Activated CD4-positive, CD25-positive, alpha-beta regulatory T cell treated with anti-CD3 and anti-CD28 coated beads, Interleukin-2, amount 50 U/mL, for 16 hours (primary cell): ENCODE measurements at places on chromosomes 7 and 10.

DNA sequence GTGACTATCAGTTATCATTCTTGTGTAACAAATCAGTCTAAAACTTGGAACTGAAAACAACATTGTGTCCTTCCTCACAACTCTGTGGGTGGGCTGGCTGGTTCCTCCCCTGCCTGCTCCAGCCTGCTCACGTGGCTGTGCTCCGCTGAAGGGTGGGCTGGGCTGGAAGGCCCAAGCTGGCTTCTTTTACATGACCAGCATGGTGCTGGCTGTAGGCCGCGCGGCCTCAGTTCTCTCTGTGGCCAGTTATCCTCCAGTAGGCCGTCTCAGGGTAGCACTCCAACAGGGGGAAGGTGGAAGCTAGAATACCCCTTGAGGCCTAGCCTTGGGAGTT is 11.3 kb downstream of the ADAMTS14 start:
- no peak for DNase-seq

DNA sequence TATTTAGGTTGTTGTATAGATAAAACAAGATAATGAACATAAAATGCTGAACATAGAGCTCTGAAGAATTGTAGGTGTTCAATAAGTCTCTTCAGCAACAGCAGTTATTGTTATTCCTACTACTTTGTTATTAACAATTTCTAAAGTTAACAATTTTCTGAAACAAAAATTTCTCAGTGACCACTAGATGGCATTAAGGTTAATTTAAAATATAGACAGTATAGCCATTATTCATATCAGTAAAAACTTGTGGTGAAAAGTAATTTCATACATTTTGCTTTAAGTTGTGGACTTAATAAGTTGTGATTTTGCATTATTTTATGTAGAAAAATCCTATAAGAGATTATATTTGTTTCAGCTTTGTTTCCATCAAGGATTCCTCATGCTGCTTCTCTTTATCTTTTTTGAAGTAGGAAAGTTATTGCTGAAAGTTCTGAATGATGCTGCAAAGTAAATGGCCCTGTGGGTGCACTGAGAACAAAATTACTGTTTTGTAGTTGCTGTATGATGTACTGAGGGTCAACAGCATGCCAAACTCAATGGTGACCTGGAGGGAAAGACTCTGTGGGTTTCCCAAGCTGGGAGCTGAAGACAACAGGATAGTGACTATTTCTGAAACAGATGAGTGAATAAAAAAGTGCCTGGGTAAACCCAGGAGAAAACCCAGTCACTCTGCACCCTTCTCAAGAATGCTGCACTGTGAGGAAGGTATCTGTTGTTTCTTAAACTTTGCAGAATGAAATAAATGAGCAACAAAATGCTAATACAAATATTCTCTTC is 253.6 kb downstream of the KIF20B start:
- DNase-seq = no peak

DNA sequence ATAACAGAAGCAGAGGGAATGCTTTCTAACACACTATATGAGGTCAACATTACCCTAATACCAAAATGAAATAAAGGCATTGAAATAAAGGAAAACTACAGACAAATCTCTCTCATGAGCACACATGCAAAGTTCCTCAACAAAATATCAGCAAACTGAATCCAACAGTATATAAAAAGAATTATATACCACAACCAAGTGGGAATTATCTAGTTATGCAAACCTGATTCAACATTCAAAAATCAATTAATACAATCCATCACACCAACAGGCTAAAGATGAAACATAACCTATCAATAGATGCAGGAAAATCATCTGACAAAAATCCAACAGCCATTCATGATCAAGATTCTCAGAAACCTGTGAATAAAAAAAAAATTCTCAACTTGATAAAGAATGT is 34.5 kb downstream of the LMBR1 start:
- DNase-seq = no peak

GRCh38 chr10:123635131-123635530 is 31.0 kb upstream of the GPR26 start:
- DNase-seq = no peak

- no peak for DNase-seq
Observed at GRCh38 chr7:132451161-132451560, 125.1 kb downstream of the PLXNA4 start.

GRCh38 chr10:70317943-70318318 is 34.1 kb upstream of the NPFFR1 start:
- DNase-seq = no peak

DNA sequence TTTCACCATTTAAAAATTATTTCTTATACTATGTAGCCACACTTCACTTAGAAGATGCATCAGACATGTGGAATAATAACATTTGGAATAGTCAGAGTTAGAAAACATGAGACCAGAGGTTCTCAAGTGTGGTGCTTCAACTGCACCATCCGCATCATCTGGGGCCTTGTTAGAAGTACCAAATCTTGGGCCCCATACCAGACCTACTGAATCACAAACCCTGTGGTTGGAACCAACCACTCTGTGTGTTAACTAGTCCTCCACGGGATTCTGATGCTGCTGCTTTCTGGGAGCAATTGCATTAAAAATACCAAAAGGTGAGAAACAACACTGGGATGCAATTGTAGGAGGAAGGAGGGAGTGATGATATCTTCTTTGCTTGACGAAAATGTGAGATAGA is 125.2 kb downstream of the GNAT3 start:
- DNase-seq = no peak

GRCh38 chr10:17476073-17476472 is 21.7 kb upstream of the ST8SIA6 start:
- no peak for DNase-seq

DNA sequence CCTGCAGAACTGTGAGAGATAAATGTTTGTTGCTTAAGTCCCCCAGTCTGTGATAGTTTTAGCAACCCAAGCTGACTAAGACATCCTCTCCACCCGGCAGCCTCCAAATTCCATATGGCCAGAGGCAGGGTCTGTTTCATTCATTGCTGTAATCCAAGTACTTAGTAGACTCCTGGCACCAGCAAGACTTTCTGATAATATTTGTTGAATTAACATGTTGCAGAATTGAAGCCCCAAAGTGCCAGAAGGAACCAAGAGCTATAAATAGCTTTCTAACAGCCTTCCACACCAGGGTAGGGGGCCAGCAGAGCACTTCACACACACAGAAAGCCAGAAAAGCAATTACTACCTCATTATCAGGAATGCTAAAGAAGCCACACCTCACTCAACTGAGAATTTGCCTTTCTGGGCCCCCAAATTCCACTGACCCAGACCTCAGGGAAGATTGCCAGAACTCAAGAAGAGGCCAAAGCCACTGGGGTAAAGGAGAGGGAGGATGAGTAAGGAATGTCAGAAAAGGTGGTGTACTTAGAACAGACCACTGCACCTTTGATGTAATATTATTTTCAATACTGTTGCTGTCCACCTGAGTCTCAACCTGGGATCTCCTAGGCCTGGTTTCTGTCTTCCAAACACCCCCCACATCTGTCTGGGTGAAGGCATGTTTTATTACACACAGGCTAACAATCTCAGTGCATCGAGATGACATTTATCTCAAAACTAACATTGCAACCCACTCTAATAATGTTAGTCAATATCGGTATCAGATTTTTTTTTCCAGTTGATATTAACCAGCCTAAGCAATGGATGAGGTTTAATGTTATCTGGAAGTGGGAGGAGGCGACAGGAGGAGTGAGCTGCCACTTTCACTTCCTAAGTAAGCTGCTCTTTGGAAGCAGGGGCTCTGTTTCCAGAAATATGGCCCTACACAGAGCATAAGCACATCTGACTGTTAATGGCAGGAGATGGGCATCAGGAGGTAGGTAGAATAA is 5.5 kb downstream of the NOD1 start:
- no peak for DNase-seq

DNA sequence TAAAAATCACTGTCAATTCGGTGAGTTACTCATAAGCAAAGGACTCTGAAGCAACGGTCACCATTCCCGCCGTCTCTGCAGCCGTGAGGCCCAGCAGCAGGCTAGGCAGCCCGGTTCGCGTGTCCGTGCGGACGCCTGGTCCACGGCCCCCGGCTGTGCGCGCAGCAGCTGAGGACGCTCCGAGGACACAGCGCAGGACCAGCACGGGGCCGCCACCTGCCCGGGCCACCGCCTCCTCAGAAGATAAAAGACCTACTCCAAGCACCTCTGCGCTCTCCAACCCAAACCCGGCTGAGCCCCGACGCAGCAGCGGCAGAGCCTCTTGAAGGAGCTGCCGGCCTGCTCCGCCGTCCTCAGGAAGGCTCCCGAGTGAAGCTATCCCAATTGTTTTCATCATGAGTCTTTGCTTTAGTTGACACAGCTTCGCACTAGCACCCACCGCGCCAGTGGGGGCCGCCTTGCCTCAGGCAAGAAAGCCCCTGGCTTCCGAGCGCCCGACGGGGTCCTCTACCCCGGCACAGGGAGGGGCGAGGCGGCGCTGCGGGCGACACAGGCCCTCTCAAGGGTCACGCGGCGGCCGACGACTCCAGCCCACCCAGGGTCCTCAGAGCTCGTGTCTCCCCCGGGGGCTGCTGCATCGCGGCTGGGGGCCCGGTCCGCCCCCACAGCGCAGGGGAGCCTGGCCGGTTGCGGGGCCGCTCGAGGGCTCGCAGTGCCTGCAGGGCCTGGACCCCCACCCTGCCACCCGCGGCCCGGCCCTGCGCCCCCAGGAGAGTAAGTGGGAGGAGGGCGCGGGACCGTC is 16.9 kb upstream of the GPR146 start:
- DNase-seq = no peak

- DNase-seq = no peak
Observed at GRCh38 chr7:105776986-105777910, 99.2 kb downstream of the ATXN7L1 start.

DNA sequence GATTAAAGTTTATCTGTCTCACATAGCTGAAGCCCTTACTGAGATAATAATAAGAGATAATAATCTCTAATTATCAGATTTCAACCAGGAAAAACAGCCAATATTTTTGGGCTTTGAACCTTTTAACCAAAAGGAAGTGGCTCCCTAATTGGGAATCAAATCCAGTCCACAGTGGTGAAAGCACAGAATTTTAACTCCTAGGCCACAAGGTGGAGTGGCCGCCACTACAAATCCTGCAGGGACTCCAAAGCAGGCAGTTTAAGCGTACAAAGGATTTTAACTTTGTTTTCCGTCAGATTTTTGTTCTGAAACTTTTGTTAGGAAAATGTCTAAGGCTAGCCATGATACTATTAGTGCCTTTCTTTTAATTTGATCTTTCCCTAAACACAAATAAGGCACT is 99.6 kb upstream of the CCNY start:
- no peak for DNase-seq

GRCh38 chr7:116899308-116899707 is 36.9 kb downstream of the CAPZA2 start:
- no peak for DNase-seq

GRCh38 chr10:70692043-70692603 is 19.8 kb downstream of the ADAMTS14 start:
- no peak for DNase-seq

DNA sequence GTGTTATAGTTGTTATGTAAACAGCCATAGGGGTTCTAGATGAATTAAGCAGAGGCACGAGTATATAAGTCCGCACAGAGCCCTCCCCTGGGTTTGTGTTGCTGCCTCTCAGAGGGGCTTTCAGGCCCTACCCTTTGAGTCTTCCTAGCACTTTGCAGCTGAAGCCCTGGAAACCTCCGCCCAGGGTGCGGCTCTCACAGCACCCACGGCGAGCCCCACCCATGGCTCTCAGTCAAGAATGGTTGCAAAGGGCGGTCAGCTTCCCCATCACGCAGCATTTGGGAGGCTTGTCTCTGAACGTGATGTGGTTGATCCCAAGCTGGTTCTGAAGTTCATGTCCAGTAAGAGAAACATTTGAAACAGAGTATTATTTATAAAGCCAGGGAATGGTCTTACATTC is 18.8 kb upstream of the INSIG1 start:
- DNase-seq = no peak

DNA sequence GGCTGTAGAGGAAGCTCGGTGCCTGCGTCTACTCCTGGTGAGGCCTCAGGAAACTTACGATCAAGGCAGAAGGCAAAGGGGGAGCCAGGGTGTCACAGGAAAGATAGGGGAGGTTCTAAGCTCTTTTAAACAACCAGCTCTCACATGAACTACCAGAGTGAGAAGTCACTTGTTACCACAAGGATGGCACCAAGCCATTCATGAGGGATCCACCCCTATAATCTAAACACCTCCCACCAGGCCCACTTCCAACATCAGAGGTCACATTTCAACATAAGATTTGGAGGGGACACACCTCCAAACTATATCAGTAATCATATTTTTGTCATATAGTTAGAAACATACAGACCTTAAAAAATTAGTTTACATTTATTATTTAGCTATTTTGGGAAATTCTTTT is 9.4 kb downstream of the NOC3L start:
- DNase-seq = no peak

GRCh38 chr7:81624650-81625631 is 144.9 kb downstream of the HGF start:
- DNase-seq = no peak

- DNase-seq = no peak
Observed at GRCh38 chr7:156654511-156655234, 14.1 kb downstream of the RNF32 start.
